Suppressor macrophage (primary cell): ENCODE measurements at places on chromosomes 6 and 20.

DNA sequence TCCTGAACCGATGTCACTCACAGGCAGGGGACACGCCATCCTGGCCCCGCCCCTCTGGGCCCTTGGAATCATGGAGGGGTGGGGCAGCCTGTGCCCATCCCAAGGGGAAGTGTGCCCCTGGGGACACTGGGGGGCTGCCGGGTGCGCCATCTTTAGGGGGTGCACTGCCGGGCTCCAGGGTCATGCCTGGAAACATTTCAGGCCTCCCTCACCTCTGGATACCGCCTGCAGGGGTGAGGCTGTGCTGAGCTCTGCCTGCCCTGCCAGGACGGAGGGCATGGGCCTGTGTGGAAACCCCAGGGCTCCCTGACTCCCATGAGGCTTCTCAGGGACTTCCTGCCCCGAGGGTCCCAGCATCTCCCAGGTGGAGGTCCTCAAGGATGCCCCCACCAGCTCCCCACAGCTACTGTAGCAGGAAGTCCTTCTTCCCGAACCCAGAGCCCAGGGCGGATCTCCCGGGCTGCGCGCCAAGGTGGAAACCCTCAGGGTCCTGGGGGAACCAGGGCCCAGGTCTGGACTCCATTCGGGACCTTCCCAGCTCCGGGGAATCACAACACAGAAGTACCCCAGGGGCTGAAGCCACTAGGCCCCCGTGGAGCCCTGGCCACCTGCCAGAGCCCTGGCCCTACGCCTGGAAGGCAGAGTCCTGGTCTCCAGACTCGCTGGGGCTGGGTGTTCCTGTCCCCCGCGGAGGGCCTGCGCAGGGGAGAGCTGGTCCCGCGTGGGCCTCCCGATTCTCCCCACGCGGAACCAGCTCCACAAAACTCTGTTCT, 15.6 kb downstream of the CHRNA4 start:
- no peak for DNase-seq

DNA sequence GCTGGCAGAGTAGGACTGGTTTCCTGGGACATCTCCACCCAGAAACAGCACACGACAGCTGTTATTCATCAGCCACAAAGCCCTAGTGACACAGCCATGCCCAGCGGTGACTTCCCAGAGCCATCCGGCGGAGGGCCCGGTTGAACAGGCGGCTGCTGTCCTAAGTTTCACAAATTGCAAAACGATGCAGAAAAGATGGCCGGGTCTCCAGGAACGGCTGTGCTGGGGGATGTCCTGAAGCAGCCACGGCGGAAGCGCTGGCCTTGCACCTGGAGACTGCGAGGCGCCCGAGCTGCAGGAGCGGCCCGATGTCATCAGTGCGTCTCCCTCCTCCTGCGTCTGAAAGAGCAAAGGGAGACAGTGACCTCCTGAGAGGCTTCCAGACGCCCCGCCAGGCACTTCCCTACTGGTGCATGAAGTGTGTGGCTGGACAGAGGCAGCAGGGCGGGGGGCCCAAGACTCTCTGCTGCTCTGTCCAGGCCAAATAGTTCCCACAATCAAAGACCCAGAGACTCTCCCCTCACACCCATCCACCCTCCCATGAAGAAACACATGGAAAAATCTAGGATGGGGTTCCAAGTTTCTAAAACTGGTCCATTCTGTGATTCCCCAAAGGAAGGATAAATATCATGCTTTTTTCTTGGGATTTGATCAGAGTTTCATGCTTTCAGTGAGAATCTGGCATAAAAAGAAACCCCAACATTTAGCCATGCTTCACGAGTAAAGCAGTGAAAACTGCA, 44.0 kb downstream of the SSR1 start:
- DNase-seq = no peak

GRCh38 chr6:103273048-103273447, 1586.7 kb downstream of the HACE1 start:
- DNase-seq = no peak

DNA sequence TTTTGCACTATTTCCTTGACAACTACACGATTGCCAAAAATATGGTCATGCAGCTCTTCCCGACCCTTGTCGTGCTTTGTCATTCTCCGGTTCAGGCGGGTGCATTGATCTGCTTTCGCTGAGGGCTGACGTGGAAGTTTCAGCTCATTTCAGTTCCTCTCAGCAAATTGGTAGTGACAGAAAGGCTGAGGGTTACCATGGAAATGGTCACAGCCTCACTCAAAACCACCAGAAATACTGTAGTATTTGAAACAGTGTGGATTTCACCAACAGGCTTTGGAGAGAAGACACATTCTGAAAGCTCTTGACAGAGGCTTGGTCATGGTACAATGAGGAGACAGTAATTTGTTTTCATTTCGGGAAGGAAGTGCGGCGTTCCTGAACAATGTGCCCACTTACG, 99.7 kb upstream of the EXOC2 start:
- no peak for DNase-seq

DNA sequence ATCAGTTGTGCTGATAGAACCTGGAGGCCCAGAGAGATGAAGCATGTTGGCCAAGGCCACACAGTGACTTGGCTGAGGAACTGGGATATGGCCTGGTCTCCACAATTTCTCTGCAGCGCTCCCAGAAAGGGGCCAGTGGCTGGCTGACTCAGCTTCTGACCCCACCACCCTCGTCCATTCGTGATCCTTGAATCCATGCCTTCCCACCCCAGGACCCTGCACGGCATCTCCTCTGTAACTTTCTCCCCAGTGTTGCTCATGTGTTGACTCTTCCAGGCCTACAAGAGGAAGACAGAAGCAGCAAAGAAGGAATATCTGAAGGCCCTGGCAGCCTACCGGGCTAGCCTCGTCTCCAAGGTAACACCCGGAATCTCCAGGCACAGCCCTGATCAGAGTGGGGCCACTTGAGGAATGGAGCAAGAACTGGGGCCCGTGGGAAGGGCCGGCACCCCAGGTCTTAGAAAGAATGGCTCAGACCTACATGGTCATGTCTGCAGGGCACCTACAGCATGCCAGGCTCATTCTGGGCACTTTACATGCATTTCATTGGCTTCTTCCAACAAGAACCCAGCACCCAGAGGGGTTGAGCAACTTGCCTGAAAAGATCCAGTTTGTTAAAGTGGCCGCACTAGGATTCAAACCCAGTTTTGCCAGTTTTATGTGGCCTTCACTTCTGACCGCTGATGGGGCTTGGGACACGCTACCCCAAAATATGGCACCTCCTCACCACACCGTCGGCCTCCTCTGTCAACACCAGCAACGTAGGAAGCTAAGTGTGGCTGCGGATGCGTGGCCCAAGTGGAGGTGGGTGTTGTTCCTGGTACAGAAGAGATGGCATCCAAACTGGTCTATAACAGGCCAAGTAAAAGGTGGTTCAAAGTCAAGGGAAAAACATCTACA, 122.2 kb downstream of the JPH2 start:
- no peak for DNase-seq

DNA sequence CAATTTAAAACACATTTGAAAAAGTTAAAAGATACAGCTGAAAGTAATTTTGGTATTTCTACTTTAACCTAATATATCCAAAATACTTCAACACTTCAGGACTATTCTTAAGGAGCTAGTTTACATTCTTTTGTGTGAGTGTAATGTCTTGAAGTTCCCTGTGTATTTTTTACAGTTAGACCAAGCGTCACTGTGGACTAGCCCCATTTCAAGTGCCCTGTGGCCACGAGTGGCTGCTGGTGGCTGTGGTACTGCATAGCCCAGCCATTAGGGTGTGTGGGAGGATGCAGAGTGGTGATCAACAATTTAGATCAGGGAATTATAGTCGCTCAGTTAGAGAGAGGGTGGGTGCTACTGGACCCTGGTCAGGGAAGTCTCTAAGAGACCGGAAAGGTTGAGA, 869 bp upstream of the CST5 start:
- DNase-seq = no peak

GRCh38 chr6:4134841-4135664, at the start of gene ECI2:
Gene ECI2 (minus strand): TSS chr6:4135575. CDS start chr6:4135560, 15 bp downstream.
- peak; percentile 86 for DNase-seq

- DNase-seq = no peak
These were observed 15.6 kb upstream of the ISM1 start for GRCh38 chr20:13205425-13205824.

- no peak for DNase-seq
These were observed 23.7 kb upstream of the FBXO30 start for GRCh38 chr6:145838305-145838704.

DNA sequence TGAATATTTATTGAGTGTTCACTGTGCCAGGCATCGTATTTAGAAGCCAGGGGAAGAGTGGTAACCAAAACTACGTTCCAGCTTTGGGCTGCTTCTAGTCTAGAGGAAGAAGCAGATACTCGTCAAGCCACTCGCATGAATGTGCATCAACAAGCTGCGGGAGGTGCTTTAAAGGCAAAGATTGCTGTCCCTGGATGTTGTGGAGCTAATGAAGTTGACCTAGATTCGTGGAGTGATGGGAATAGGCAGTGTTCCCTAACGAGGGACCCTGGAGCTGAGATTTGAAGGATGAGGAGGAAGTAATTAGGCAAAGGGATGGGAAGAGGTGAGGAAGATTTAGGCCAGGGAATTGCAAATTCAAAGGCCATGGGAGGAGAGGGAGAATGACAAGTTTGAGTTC, 118.9 kb downstream of the TMEM170B start:
- no peak for DNase-seq

- no peak for DNase-seq
These were observed 45.0 kb downstream of the BMP2 start for GRCh38 chr20:6812530-6812929.

DNA sequence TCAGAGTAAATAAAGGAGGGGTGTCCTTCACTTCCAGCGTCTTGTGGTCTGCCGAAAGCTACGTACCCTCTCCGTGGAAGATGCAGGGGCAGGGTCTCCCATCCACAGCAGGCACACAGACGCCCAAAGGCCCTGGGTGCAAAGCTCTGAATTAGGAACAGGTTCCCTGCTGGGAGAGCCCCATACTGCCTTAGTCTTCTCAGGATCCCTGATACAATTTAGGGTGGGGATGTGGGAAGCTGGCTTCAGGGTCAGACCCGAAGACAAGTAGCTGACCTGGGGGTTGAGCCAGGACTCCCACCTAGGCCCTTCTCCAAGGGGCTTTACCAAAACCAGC, 74.1 kb downstream of the TTLL2 start:
- no peak for DNase-seq

DNA sequence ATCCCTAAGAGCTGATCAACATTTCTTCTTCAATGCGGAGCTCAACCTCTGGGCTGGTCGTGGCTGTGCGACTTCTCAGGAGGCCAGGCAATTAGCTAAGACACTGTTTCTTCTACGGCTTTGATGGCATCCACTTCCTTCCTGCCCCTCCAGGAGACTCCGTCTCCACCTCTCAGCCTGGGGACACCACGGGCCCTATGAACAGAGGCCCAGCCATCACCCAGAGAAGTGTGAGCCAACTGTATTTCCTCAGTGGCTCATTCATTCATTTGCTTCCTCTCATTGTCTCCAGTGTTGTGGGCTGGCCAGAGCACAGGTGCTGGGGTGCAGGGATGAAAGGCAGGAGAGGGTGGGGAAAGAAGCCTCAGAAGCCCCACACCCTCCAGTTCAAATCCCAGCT, 51.8 kb upstream of the APCDD1L start:
- DNase-seq = no peak

DNA sequence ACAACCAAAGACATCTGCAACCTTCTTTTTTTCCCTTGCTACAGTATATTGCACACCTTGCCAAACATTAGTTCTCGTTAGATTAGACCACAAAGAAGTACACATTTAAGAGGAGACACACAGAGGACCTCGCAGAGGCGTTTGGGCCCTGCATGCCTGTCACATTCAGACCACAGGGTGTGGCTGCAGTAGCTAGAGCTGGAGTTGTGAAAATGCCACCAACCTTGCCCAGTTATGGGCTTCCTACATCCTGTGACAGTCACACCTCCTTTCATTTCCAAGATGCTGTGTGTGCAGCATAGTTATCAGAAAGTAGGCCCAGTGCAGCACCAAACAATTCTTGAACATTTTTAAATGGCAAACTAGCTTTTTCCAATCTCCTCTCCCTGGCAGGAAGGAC, 2.4 kb downstream of the SYNE1 start:
- DNase-seq = peak; percentile 6

GRCh38 chr6:10407674-10408054, 7.2 kb downstream of the TFAP2A start:
- no peak for DNase-seq

DNA sequence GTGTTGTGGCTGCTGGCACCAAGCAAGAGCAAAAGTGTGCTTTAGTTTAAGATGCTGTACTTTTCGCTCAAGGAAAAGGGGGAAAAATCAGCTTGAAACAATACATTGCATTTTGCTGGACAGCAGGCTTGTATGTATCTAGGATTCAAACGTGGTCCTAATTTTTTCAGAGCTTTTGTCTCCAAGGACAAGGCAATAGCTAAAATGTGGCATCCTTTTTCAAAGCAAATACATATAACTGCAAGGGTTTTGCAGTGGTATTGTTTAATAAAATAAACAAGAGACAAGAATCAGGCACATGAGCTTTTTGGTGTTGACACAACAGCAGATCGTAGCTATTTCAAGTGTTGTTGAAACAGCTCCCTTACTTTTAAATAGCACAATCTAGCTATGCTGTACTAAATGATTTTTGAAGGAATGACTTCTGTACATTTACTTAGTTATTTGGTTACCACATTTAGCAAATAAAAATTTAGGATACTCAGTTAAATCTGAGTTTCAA, 137.0 kb upstream of the HEY2 start:
- no peak for DNase-seq

- DNase-seq = no peak
These were observed 192.2 kb upstream of the DTNBP1 start for GRCh38 chr6:15854826-15855710.

DNA sequence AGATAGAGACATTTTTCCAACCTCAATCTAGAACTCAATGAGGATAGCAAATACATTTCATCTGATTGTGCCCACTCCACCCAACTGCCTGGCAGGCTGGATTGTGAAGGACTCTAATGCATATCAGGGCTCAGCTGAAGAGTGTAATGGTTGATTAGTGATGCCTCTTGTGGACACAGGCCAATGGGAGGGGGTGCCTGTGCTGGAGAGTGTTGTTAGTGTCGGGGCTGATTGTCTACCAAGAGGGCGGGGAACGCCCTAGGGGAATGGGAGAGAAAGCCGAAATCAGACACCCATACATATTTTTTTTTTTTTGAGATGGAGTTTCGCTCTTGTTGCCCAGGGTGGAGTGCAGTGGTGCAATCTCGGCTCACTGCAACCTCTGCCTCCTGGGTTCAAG, 103.7 kb upstream of the SALL4 start:
- no peak for DNase-seq

DNA sequence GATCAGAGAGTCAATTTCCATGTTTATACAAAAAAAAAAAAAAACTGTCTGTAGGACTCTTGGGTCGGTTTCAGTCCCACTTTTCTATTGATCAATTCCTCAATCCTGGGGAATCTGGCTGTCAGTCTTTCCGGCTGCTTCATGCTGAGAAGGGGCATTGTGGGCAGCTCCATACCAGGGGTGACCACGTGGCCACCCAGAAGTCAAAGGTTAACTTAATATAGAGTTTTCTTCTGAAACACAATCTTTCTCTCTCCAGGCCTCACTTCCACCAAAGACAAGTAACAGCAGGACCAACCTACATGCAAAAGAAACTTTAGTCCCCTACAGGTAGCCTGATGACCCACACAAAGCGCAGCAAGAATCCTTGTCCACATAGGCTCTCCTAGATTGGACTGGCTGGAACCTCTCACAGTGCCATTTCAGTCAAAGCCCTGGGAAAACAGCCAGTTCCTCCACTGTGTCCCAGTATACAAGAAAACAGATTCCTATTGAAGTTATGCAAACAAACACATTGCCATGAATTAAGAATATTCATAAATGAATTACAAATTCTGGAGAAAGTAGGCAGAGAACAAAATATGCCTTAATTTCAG, 18.5 kb upstream of the SERPINB9 start:
- no peak for DNase-seq

- peak; percentile 5 for DNase-seq
These were observed 9.7 kb downstream of the ATG5 start for GRCh38 chr6:106315765-106316374.

GRCh38 chr6:119067091-119067490, 11.4 kb downstream of the FAM184A start:
- no peak for DNase-seq
